ENCODE measurements at places on chromosomes 7 and 10. TPM values are rescaled to one million over a fixed set of nuclear protein-coding genes. Genes with fewer than 3 reads are reported as not detected.
A peak's percentile ranks its signal among the peaks of the same experiment; 100 is the strongest.

PHF14 gene
- 38.9 TPM for total RNA-seq

HKDC1 gene
- total RNA-seq = not detected

- DNase-seq = no peak
Observed at GRCh38 chr7:44109991-44110390, 5.8 kb downstream of the AEBP1 start.

DNA sequence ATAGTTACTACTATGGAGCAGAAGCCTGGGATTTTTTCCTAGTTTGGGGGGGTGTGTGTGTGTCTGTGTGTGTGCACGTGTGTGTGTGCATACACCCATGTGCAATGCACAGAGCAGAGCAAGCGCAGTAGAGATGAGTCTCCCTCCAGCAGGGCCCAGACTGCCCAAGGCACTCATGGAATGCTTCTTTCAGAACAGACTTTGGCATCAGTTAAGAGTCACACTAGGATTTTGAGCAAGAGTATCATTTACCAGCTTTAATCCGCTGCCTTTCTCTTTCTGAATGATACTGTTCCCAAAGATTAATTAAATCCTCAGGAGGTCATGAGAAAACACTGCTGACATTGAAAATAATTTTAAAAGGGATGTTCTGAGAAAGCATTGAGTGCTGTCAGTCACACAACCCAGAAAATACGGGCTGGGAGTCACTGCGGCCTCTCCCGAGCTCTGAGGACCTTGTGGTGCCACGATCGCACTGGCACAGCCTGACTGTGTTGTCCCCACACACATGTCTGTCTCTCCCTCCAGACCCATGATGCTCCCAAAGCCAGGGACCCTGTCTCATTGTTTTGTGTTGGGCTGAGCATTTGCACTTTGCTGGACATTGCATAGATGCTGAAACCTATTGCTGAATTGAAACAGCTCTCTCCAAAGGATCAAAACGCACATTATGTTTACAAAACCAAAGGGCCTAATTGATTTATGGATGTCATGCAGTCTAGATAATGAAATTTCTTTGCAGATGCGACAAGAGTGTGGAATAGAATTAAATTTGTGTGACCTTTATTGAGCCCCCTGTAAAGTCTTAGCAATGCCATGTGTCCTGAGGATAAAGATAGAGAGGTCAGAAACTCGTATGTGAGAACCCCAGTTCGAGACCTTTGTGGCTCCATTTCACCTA, 54.7 kb upstream of the FIGNL1 start:
- DNase-seq = no peak

GRCh38 chr7:132965951-132966350, 115.9 kb downstream of the CHCHD3 start:
- DNase-seq = no peak

GRCh38 chr10:57692255-57692980, 575.3 kb downstream of the IPMK start:
- DNase-seq = no peak

- DNase-seq = no peak
Observed at GRCh38 chr7:107318523-107319160, 149.8 kb downstream of the HBP1 start.

GRCh38 chr7:65342723-65343629, 30.7 kb upstream of the ZNF92 start:
- DNase-seq = no peak

DNA sequence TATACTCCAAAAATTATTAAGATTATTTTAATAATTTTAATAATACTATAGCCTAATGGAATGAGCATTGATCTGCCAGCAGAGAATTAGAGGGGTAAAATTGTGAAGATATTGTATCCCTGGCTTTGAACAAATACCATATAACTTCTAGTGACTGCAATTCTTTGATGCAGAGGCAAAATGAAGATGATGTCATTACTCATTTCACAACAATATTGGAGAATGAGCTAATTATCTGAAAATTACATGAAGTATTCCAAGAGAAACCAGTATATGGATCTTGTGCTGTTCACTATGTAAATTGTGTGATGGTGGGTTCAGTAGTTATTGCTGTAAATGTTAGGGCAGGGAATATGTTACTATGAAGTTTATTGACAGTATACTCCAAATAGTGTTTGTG, 80.2 kb downstream of the CFTR start:
- no peak for DNase-seq

GRCh38 chr7:142413280-142414000, 155.6 kb upstream of the PRSS58 start:
- no peak for DNase-seq

- DNase-seq = no peak
Observed at GRCh38 chr10:59807629-59808620, 54.7 kb upstream of the MRLN start.

DNA sequence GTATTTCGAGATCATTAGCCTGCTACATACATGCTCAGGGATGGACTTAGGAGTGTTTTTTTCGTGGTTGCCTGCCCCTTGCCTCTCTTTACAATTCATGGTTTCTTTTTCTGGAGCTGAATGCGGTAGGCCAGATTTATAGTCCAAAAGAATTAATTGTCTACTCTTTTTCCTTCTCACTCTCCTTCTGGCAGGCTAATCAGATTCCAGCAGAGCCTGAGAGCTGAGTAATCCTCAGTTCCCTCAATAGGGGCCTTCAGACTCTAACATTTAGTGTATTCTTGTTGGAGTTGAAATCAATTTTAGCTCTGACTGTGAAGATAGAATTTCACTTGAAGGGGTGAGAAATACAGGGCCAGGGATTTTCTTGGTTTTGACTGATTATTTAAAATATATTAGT, 16.4 kb downstream of the SORCS3 start:
- DNase-seq = no peak

- DNase-seq = no peak
Observed at GRCh38 chr10:91206837-91207474, 13.5 kb upstream of the PCGF5 start.

- DNase-seq = no peak
Observed at GRCh38 chr7:123993996-123994395, 38.9 kb downstream of the TMEM229A start.

- DNase-seq = peak; percentile 90
Observed at GRCh38 chr10:23065181-23065948, 30.0 kb upstream of the MSRB2 start.

All from sigmoid colon (tissue), 7 donors.